ENCODE measurements at places on chromosomes 6 and 20.

GRCh38 chr6:56714982-56715456, 72.3 kb upstream of the DST start:
- no peak for DNase-seq

DNA sequence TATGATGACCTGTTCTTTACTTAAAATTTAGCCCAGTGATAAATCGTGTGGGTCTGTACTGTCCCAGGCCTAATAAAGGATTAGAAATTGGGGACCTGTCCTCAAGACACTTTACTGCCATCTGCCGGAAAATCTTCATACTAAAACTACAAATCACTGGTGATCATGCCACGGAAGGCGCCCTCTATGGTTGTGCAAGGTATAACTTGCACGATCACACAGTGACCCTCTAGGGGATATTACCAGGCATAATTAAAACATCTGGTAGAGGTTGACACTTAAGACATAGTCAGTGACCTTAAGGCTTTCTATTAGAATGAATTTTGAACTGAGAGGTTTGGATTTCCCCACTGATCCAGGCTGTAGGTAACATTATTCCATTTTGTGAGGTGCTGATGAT, 172.6 kb downstream of the BMP2 start:
- DNase-seq: no peak

DNA sequence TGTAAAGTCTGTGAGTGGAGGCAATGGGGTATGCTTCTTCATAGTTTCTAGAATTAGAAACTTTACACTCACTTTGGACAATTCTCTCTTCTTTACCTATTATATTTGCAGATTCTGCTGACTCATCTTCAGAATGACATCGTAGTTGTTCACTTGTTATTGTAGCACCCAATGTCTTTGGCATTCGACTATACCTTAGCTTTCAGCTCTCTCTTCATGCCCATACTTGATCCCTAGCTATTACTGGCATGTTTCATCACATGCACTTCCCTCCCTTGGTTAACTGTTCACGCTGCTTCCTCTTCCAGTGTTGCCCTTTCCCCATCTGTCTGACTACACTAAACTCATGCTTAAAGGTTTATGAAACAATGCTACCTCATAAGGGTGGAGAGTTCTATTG, 298.1 kb upstream of the TCF21 start:
- no peak for DNase-seq

DNA sequence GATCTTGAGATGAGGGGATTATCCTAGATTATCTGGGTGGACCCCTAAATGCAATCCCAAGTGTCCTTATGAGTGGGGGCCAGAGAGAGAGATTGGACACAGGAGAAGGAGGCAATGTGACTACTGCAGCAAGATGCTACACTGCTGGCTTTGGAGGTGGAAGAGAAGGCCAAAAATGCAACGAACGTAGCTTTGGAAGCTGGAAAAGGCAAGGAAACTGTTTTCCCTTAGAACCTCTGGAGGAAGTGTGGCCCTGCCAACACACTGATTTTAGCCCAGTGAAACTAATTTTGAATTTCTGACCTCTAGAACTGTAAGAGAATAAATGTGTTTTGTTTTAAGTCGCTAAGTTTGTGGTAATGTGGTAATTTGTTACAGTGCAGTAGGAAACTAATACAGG, 15.7 kb downstream of the PPARD start:
- no peak for DNase-seq

- DNase-seq: no peak
Observed at GRCh38 chr6:47670851-47671250, 27.5 kb upstream of the ADGRF4 start.

GRCh38 chr20:49752201-49752903, 38.7 kb upstream of the B4GALT5 start:
- DNase-seq: no peak

DNA sequence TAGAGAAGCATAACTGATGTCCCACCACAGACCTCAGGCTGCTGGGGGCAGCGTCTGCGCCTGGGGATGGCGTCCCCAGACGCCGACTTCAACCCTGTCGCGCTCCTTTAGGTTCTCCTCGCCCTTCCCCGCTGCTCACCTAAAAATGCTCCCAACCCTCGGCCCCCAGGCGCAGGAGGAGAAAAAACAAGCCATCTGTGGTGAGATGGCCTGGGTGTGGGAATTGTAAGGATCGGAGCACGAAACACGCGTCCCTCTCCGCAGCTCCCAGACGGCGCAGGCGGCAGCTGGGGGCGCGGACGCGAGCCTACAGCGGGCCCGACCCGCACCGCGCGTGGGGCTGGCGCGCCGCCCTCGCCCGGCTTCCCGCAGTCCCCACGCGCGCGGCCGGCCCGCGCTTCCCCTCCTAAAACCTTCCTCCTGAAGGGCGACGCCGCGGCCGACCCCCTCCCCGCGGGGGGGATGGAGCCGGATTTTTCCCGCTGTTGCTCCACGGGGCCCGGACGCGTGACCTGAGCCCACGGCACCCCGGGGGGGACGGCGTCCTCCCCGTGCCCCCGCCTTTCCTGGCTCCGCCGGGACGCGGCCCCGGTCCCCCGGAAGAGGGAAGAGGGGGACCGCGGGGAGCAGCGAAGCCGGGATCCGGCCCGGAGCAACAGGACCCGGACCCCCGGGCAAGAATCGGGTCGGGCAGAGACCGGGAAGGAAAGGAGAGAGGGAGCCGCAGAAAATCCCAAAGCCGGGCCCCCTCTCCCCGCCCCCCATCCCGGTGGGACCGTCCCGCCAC, 611 bp downstream of the EPB41L2 start:
- DNase-seq: peak; percentile 44

Data from C1 segment of cervical spinal cord (tissue), 14 donors.